ENCODE measurements at places on chromosomes 11 and 22. TPM values are rescaled to one million over a fixed set of nuclear protein-coding genes. Genes with fewer than 3 reads are reported as not detected.
A peak's percentile ranks its signal among the peaks of the same experiment; 100 is the strongest.

GRCh38 chr22:19133561-19133960 lies 2.5 kb downstream of the TSSK2 start:
- ATAC-seq: no peak

GRCh38 chr11:10648871-10649270 lies 44.7 kb downstream of the IRAG1 start:
- ATAC-seq: no peak

DNA sequence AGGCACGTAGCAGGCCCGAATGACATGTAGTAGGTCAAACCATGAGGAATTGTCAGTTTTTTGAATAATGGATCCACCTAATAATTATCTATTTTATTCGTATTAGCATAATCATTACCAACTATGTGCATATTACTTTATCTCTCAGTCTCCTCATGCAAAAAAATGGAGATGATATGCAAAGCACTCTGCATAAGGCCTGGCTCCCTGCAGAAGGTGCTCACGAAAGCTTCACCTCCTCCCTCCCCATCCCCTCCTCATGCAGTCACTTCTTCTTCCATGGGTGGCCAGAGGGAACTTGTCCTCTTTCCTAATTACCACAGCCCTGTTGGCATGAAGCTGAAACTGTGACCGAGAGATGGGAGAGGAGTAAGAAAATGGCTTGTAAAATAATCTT lies 20.8 kb upstream of the TSKU start:
- ATAC-seq: no peak

- ATAC-seq: peak; percentile 50
Observed at GRCh38 chr11:118607401-118608359, at the start of gene PHLDB1. PHLDB1 (plus strand) TSS chr11:118607615; CDS start chr11:118613837, 6,222 bp downstream.

DNA sequence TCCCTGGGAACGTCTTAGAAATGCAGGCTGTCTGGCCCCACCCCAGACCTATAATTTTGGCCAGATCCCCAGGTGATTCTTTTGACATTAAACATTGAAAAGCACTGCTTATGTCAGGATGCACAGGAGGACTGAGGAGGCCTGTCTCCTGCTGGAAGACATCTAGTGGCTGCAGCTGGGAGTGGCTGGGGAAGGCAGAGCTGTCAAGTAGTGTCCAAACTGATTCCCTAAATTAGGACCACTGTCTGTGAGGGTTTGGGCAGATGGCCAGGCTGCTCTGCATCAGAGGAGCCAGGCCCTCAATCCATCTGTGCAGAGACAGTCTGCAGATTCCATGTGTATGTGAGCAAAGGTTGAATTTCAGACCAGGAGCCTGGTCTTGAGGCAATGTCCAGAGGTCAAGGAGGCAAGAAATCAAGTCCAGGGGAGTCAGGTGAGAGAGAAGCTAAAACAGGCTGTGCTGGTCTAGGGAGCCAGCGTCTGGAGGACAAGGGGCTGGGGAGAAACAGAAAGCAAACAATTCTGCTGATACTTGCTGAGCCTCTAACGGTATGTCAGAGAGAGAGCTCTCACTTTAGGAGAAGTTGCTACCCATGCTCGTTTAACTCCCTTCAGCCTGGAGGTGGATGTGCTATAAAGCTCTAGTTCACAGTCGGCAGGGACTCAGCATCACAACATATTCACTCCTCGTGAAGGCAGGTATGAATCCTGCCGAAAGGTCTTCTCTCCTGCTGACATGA lies 15.3 kb upstream of the SYTL2 start:
- ATAC-seq: no peak

Gene OR51B6
- total RNA-seq: not detected

- no peak for ATAC-seq
Observed at GRCh38 chr11:1149545-1149944, 8.2 kb upstream of the MUC5AC start.

Gene OR5P2
- total RNA-seq: not detected

GRCh38 chr11:70323806-70324205 lies 53.3 kb downstream of the PPFIA1 start:
- ATAC-seq: no peak

DNA sequence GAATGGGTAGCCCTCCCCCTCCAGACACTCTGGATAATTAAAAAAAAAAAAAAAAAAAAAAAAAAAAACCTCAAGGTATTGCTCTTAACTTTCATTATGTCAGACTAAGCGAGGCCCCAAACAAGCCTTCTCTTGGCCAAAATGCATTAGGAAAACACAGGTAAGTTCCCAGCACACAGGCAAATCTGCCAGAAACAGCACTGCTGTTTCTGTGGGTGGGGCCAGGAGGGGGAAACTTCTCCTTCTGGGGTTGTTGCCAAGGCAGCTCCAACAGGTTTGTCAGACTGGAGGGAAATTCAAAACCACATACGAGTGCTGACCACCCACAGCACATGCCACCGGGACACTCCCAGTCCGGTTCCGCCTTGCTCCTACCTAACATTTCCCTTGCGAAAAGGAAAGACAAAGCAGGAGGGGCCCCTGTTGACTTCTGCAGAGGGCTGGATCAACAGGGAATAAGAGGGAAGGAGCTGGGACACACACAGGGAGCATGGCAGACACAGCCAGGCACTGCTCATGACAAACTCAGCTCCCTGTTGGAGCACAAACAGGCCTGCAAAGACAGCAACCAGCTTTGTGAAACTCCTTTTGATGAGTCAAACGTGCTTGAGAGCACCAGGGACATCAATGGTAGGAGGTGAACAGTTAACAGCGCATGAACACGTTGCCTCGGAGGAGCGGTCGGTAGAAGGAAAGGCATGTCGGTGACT lies 55.0 kb downstream of the MYH9 start:
- ATAC-seq: no peak

DNA sequence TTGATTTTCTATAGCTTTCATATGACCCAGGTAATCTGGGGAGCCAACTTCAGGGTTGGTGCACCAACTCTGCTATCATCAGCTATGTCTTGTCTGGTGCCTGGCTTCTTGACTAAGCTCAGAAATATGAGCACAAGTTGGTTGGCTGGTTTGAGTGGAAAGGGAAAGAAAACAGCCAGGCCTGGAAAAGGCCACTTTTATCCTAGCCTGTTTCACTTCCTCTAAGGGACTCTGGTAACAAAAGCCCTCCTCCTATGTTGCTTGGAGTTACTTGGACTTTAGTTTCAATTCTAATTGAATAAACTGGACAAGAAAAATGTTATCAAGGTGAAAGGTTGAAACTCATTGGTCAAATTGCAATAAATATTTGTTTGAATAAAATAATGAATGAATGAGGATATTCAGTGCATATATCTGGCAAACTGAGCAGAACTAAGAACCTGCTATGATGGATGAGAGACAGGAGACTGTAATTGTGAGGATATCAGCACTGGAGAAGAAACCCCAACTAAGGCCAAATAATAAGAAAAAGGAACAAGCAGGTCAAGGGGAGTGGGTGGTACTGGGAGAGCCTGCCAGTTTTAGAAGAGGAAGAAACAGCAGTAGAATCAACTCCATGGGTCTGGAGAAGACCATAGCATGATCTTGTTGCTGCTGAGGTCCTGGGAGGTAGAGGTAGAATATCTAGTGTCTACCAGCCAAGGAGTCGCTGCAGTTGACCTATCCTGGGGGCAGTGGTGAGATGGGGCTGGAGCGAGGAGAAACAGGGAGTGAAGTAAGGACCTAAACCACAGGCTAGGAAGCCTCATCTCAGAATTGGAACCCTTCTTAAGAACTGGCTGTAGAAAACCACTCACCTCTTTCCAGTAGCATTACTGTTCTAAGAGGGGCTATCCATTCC lies 8.2 kb downstream of the ROBO4 start:
- no peak for ATAC-seq

Gene C11orf21
- total RNA-seq: 0.78 TPM

Gene CNGA4
- total RNA-seq: not detected

- no peak for ATAC-seq
Observed at GRCh38 chr22:47352920-47353700, 590.7 kb downstream of the TBC1D22A start.
